NCI-H345 (cell line): ENCODE measurements at places on chromosomes 13 and 19.

DNA sequence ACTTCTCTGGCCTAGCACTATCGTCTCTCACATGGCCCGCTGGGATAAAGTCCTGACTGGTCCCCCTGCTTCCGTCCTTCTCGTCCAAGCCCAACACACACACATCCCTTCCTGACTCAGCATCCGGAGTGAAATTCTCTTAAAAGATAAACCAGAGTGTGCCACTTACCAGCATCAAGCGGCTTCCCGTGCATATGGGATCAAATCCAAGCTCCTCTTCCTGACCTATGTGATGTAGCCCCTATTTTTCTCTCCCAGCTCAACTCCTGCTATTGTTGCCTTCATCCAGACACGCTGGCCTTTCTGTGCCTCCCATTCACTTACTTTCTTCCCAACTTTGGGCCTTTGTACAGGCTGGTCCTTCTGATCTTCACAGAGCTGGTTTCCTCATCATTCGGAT lies 530.4 kb downstream of the DIAPH3 start:
- DNase-seq = no peak

DNA sequence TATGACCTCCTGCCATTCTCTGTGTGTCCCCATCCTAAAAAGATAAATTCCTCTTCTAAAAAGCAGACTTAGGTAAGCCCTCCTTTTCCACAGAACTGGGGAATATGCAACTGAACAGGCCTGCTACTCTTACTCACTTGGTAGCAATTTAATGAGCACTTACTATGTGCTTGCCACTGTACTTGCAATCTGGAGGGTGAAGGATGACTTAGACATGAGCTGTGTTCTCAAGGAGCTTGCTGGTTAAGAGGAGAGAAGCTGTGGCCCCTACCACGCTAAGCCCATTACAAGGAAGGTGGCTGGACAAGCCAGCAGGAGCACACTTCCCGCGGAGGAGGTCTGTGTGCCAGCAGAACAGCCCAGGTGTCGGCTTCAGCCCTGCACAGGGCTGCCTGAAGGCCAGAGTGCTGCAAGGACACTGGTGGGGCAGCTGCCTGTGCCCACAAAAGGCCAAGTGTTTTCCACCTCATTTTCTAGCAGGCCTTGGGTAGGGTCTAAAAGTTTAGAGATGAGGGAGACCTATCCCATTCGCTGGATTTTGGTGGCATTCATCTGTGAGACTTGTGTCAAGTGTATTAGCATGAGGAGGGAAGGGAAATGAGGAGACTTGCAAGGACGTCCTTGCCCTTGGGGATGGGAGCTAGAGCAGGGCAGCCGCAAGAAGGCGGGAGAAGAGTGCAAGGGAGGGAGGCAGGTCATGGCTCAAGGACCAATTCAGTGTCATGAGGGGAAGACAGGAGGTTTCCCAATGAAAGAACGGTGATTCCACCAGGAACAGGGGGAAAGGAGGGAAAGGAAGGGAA lies 52.0 kb downstream of the COL4A1 start:
- no peak for DNase-seq

DNA sequence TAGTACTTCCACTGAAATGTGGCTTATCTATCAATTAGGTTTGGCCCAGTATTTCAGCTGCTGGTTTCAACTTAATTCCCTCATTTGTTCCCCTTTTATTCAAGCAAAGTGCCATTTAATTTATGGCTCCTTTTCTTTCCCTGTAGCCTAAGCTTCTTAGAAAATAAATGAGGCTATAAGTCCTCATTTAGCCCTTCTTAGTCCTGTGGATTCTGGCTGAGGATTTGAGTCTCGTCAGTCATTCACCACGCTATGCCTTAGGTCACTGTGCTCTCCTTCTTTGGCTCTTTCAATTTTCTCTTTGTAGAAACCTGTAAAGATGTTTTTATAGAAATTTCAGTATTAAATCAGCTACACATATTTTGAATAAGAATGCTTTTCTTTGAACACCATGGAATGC lies 579.1 kb downstream of the GPC6 start:
- DNase-seq = no peak

DNA sequence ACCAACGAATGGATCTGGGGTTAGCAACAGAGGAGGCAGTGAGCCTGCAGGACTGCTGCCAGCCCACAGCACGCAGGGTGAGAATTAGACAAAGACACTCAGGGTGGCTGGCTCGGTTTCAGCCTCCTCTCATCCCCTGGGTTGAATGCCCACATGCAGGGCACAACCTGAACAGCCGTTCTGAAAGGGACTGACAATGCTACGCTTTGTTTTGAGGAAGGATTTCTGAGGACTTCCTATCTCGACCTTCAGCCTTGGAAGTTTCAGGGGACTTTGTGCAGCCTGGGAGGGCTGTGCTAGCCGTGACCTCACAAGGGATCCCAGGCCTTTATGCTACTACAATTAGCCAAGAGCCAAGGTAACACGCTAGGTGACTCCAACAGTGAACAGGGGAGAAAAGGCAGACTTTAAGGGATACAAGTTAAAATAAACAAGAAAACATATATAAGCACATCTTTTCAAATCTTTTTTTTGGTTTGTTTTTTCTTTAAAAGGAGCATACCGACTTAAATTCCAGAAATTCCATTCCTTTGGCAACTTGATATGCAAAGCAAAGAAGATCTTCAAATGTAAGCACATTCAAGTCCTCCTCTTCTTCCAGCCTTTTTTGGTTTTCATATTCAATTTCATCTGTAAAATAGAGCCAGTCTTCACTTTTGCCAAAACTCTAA lies 34.5 kb upstream of the URAD start:
- peak; percentile 57 for DNase-seq

DNA sequence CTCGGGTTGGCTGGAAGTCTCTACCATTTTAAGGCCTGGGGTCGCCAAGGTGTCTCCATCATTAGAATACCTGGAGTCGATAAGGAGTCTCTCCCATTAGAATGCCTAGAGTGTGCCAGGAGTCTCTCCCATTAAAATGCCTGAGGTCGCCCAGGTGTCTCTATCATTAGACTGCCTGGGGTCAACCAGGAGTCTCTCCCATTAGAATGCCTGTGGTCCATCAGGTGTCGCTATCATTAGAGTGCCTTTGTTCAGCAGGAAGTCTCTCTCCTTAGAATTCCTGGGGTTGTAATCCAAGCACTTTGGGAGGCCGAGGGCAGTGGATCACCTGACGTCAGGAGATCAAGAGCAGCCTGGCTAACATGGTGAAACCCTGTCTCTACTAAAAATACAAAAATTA lies 1533.0 kb downstream of the UQCRFS1 start:
- DNase-seq = no peak

GRCh38 chr13:71360041-71360440 lies 507.0 kb downstream of the DACH1 start:
- DNase-seq = no peak

DNA sequence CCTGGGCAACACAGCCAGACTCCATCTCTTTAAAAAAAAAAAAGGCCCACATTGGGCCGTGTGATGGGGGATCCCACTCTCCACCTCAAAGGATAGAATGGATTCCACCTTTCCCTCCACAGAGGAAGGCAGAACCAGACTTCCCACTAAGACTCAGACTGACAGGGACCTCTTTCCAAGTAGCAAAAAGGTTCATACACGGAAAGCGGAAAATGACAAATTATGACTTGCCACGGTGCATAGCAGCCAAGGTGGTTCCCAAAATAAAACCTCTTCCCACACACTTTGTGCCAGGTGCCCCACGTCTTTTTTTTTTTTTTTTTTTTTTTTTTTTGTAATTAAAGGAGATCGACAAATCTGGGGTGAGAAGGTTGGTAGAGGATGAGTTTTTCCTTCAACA lies 14.4 kb upstream of the TTYH1 start:
- DNase-seq = no peak

- DNase-seq = no peak
Measured at GRCh38 chr13:97012251-97013048, 18.2 kb upstream of the OXGR1 start.

DNA sequence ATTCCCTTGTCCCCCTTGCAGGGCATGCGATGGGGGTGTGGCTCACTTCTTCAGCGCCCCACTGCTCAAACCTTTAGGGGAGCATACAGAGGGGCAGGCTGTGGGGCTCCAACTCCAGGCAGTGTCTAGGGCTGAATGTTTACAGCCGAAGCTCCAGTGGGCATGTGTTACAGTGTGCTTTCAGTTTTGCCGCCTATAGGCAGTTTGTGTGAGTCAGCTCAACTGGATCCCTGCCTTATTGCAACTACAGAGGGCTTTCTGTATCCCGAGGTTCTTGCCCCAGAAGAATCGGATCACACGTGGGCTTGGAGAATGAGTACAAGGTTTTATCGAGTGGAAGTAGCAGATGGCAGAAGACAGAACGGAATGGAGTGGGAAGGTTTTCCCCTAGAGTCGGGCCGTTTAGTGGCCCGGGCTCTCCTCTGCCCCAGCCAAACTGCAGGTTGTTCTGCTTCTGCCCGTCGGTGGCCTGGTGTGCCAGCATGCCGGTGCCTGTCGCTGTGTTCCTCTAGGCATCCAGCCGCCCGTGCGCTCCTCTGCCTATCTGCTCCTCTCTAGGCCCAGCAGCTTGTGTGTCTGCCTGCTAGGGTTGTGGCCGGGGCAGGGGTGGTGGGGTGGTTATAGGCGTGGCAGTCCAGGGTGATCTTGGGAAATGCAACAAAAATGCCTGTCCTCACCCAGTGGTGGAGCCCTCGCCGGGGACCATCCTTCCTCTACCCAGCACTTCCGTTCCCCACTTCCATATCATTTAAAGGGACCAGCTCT lies 435.9 kb upstream of the SGCG start:
- DNase-seq = no peak

DNA sequence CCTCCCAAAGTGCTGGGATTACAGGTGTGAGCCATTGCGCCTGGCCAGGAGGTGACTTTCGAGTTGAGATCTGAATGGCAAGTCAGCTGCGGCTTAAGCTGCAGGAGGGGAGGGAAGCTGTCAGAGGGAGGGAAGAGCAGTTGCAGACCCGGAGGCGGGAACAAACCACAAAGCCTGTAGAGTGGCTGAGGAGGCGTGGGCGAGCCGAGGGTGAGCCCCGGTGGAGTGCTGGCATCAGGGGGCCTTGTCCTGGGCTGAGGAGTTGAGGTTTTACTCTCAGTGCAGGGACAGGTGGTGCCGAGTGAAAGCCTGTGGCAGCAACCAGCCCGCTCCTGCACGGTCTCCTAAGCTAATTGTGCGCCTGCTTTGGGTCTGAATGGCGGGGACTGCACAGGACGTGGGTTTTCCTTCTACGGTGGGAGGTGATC lies 24.2 kb downstream of the PPP1R37 start:
- peak; percentile 77 for DNase-seq

DNA sequence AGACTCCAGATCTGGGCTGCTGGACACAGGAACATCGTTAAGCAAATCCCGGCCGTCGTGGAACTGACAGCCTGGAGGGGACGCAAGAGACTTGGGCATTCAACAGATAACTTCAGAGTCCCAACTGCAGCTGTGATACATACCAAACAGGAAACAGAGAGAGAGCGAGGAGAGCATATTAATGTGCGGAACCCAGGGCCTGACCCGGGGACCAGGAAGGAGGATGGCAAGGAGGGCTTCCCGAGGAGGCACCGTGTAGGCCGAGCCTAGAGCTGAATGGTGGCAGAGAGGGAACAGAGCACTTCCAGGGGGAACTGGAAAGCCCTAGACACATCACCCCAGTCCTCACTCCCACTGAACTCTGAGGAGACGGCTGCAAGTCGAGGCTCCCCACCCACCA lies 68.1 kb downstream of the SIPA1L3 start:
- DNase-seq = no peak

GRCh38 chr19:49653466-49653806 lies 11.4 kb downstream of the SCAF1 start:
- DNase-seq = no peak

DNA sequence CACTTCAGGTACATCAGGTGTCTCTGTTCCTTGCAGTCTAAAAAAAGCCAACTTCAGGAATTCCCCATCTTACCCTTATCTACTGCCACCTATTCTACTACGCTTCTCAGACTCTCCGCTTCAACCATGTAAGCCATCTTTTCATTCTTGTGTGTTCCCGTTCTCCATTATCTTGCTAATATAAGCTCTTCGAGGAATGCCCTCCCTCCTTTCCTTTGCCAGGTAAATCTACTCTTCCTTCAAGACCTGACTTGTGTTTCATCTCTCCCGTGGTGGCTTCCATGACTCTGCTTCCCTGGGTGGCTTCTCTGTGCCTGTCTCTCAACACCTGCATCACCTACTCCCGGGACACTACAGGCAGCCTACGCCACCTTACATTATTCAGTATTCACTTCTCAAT lies 42.3 kb upstream of the MEDAG start:
- DNase-seq = no peak

- no peak for DNase-seq
Measured at GRCh38 chr13:38528986-38529385, 157.9 kb upstream of the FREM2 start.

GRCh38 chr13:95039415-95039814 lies 261.8 kb downstream of the ABCC4 start:
- no peak for DNase-seq

DNA sequence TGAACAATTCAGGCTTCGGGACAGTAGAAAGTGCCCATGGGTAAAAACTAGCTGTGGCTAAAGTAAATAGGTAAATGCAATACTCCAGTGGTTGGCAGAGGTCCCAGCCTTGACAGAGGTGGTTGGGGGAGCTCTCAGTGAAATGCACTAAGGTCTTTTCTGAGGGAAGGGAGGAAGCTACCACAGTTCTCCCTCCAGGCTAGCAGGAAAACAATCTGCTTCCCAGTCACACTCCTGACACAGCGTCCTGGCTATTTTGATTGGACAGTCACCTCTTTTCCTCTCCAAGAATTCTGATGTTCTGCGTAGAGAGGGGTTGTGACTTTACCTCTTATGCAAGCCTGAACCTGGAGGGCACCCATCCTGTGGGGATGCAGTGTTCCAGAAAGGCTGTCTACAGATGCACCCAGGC lies 128.7 kb downstream of the CYSLTR2 start:
- DNase-seq = no peak

DNA sequence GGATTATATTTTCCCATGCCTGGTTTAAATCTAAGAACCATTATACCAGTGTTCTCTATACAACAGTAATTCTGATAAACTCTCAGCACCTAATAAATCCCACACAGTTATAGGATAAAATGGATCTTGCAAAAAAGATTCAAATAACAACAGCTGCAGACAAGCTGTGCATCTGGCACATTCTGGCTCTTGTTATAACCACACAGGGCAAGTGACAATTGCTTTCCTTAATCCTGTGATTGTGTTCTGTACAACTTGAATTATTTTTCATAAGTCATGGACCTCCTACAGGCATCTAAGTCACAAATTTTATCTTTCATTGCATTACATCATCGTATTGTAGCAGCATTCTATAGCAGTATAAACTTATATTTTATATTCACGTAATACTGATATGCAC lies 948.3 kb downstream of the SLITRK1 start:
- DNase-seq = no peak
